ENCODE measurements at places on chromosomes 5 and 9.

DNA sequence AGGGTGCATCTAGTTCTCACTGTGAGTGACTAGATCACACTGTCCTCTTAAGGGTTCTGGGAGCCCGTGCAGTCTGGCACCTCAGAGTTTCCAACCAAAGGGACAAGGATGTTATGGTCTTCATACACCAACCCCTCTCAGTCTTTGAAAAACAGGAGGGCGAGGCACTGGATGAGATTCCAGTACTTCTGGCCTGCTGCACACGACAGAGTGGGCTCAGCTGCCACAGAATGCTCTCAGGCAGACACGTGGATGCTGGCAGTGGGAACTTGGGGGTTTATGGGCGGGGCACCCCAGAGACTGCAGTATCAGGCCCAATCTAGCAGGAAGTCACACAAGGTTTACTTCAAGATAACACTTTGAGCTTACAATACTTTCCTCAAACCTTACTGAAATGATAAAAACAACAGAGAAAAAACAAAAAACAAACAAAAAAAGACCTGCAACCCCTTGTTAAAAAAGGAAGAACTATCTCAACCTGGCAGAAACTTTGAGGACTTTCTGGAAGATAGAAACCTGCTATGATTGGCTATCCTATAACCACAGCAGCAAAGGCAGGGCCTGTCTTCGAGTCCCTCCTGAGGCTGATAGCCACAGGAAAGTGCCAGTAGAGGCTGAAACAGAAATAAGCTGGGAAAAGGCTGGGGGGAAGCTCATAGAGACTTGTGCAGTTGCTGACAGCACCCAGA is 28.3 kb upstream of the TGFBR1 start:
- peak; percentile 85 for DNase-seq

- peak; percentile 86 for DNase-seq
Observed at GRCh38 chr9:21096172-21096900, 18.6 kb upstream of the IFNB1 start.

GRCh38 chr5:36878392-36879082 is 2.0 kb downstream of the NIPBL start:
- peak; percentile 45 for DNase-seq

DNA sequence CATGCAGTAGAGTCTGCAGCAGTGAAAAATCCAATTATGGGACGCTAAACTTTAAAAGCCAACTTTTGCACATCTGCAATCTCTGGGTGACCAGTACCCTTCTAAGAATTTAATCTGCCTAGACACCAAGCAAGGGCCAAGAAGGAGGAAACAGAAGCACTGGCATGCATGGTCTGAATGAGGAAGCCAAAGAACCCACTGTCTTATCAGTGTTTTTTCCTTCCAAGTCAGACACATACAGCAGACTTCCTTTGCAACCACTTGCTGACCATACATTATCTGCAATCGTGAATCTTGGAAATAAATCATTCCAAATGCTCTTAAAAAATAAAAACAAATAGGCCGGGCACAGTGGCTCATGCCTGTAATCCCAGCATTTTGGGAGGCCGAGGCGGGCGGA is 65.9 kb downstream of the DEPDC1B start:
- no peak for DNase-seq

- no peak for DNase-seq
Observed at GRCh38 chr5:95864944-95865504, 42.5 kb upstream of the GLRX start.

DNA sequence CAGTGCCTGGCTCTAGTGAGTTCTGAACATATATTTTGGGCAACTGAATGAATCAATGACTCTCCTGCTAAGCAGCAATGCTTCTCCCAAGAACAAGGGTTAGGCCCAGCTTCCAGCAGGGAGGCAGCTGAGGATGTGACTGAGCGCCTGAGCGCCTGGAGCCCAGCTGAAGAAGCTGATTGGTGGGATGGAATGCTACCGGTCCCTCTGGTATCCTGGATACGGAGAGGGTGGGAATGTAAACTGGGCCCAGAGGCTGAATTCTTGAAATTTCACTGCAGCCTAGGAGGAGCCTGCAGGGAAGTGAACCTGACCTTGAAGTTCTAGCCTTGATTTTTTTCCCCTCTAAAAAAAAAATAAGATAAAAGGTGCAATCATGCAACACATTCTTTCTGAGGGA is 43.2 kb downstream of the WWC1 start:
- no peak for DNase-seq

- DNase-seq: peak; percentile 52
Observed at GRCh38 chr9:95505717-95506427, 10.9 kb downstream of the PTCH1 start.

DNA sequence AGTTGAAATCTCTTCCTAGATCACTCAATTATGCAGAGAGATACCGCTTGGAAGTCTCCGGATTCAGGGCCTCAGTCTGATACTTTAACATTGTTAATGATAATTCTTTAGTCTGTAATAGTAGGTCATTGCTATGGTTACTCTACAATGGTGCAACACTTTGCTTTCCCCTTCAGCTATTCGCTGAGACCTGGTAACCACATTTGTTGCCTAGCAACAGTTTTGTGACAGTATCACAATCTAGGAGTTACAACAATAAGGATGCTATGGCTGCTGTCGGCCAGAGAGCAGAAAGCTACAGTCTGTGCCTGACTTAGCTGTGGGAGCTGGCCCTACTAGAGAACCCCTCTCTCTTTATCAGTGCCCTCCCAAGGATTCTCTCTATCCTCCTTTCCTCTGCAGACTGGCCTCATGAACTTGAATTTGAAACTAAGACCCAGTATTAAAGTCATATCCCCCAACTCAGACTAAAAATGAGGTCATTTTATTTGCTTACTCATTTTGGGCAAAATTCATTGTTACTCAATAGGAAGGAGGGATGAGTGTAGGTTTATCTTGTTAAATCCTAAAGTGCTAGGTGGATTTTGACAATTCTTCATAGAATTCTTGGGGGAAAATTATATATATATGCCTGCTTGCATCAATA is 39.3 kb downstream of the NR2F1 start:
- peak; percentile 21 for DNase-seq

GRCh38 chr5:150497274-150497988 is 10.5 kb upstream of the NDST1 start:
- no peak for DNase-seq

GRCh38 chr9:98321269-98321668 is 65.8 kb upstream of the TBC1D2 start:
- no peak for DNase-seq

GRCh38 chr9:107174441-107174840 is 108.6 kb upstream of the RAD23B start:
- no peak for DNase-seq

- DNase-seq: peak; percentile 60
Observed at GRCh38 chr5:111278858-111279504, 54.8 kb downstream of the CAMK4 start.

- DNase-seq: no peak
Observed at GRCh38 chr9:16830806-16831205, 39.7 kb downstream of the BNC2 start.

DNA sequence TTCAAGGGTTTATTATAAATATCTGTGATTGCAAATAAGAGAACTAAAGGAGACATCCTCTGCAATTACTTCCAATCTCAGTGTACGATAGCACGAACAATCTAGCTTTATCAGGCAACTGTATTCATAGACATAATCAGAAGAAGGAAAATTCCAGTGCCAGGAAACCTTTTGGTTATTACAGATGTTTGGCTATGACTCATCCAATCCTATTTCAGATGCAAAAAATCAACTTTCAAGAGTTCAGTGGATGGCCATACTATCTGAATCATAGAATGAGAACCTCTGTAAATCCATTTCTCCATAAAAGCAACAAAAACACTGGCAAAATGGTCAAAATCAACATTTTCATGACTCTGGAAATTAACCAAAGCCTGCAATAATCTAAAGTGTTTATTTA is 37.9 kb downstream of the GAS1 start:
- DNase-seq: no peak

- no peak for DNase-seq
Observed at GRCh38 chr9:127444921-127445850, 6.0 kb downstream of the RPL12 start.

- DNase-seq: no peak
Observed at GRCh38 chr5:107565791-107566767, 104.7 kb downstream of the EFNA5 start.

- DNase-seq: no peak
Observed at GRCh38 chr9:129501771-129502319, 119.1 kb downstream of the C9orf50 start.

DNA sequence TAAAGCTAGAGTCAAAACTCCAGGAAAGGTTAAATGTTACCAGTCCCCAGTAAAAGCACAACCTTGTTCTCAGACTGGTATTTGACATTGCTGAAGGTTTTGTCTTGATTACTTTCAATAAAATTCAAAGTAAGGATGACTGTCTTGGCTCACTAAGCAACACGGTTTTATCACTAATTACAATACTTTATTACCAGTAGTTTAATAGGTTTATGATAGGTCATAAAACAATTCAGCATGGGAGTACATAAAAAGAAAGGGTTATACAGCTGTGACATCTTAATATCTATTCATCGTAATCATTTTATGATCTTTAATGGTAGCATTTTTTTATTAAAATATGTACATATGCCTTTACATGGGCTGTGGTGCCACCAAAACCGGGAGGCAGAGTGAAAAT is 370.7 kb upstream of the IRX2 start:
- DNase-seq: no peak

DNA sequence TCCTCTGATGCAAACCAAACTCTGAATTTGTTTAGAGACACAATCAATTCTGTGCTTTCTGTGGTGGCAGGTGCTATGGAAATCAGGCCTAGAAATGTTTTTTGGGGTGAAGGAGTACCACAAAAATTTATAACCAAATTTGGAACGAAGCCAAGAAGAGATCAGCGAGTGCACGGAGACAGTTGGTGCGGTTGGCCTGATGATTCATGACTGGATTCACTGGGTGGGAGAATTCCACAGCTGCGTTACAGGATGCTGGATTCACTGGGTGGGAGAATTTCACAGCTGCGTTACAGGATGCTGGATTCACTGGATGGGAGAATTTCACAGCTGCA is 135.6 kb upstream of the IRX4 start:
- DNase-seq: no peak

DNA sequence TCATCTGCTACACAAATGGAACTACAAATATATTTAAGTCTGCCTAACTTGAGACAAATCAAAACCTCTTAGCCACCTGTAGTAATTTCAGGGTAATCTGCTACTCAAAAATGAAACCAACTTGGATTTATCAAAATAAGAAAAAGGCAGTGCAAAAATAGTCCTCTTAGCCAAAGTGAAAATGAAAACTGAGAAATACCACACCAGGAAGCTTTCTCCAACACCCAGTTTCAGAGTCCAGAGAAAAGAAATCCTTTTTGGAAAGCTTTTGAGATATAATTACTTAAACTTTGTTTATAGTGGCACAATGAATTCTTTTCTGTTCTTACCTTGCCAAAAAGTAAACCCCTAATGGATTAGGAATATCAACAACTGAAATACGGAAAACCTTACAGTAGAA is 990.4 kb downstream of the EFNA5 start:
- no peak for DNase-seq

- no peak for DNase-seq
Observed at GRCh38 chr5:95220381-95220780, 64.5 kb downstream of the MCTP1 start.

GRCh38 chr9:126513159-126514036 is 100.3 kb upstream of the LMX1B start:
- DNase-seq: no peak
